ENCODE measurements at places on chromosomes 4 and X.

DNA sequence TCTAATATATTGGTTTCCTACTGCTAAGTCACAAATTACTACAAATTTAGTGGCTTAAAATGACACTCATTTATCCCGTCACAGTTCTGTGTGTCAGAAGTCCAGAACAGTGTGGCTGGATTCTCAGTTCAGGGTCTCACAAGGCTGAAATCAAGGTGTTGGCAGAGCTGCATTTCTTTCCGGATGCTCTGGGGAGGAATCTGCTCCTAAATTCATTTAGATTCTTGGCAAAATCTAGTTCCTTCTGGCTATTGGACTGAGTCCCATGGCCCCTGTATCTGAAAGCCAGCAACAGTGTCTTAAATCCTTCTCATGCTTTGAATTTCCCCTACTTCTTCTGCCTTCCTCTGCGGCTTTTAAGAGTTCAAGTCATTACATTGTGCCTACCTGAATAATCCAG lies 103.1 kb upstream of the BMP3 start:
- peaks cover 3% of the 10 kb centered on the region for H3K4me1 ChIP-seq
- H3K4me3 ChIP-seq: no peak overlapping the region
- H3K27me3 ChIP-seq: no peaks in the 10 kb centered on the region
- no peaks in the 10 kb centered on the region for H3K36me3 ChIP-seq
- H3K27ac ChIP-seq: no peak overlapping the region

GRCh38 chrX:46704767-46705386 lies 54.0 kb downstream of the SLC9A7 start:
- H3K36me3 ChIP-seq: no peaks in the 10 kb centered on the region
- DNase-seq: no peak
- H3K4me1 ChIP-seq: no peaks in the 10 kb centered on the region
- no peak overlapping the region for H3K4me3 ChIP-seq

DNA sequence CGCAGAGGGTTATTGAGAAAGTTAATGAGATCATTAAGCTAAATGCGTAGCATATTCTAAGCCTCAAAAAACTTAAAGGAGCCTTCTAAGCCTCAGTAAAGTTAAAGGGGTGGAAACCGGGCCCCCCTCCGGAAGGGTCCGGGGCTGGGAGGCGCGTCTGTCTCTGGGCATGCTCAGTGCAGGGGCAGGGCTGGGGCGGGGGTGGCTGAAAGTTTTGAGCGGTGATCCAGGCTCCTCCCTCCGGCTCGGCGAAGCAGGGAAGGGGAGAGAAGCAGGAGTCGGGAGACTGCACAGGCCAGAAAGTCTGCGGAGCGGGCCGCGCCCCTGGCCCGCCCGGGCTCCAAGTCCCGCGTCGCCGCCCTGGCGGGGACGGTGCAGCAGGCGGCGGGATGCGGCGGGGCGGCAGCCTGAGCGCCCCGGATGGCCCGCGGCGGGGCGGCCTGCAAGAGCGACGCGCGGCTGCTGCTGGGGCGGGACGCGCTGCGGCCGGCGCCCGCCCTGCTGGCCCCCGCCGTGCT lies at the start of gene EVC:
Gene EVC, plus strand, starts transcription at position 241 of the 518 bp plus-strand sequence. Its CDS starts 180 bp downstream, at position 421.
- peak within 1 kb of the TSS; percentile 78 for H3K4me3 ChIP-seq
- H3K27ac ChIP-seq: peak within 1 kb of the TSS; percentile 38
- no peaks in the 10 kb centered on the region for H3K36me3 ChIP-seq

DNA sequence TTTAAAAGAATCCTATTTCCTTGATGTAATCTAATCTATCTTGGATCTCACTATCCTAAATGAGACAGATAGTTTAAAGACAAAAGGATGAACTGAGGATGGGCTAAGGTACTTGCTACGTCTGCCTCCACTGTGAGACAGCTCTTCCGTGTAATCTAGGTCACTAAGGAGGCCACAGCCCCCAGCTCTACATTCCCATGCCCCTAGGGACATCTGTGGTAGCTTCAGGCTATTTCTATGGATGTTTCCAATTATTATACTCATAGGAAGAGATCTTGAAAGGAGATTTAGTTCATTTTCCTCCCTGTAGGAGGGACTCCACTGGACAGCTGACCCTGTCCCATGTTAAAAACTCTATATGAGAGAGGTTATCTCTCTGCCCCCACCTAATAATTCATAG lies 140.8 kb upstream of the TRPC5 start:
- no peaks in the 10 kb centered on the region for H3K4me1 ChIP-seq
- no peaks in the 10 kb centered on the region for H3K36me3 ChIP-seq
- no peak overlapping the region for H3K27ac ChIP-seq
- no peak overlapping the region for H3K4me3 ChIP-seq
- H3K27me3 ChIP-seq: no peaks in the 10 kb centered on the region

GRCh38 chrX:133365871-133366611 lies 49.2 kb downstream of the GPC4 start:
- peaks cover 2% of the 10 kb centered on the region for H3K4me1 ChIP-seq
- H3K27ac ChIP-seq: no peak overlapping the region
- no peaks in the 10 kb centered on the region for H3K36me3 ChIP-seq
- DNase-seq: peak; percentile 2

DNA sequence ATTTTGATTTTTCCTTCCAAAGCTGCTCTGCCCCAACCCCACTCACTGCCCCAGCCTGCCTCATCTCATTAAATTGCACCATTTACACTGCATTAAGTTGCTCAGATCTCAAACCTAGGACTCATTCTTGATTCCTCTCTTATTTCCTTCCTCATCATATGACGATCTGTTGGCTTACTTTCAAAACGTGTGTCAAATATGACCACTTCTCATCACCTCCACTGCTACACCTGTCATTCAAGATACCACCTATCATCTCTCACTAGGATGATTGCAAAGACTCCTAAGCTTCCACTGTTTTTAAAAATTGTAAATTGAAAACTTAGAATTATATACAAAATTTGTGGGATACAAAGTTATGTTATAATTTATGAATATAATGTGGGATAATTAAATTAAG lies 147.1 kb downstream of the DCK start:
- no peak overlapping the region for H3K27ac ChIP-seq
- no peak overlapping the region for H3K4me3 ChIP-seq
- H3K36me3 ChIP-seq: no peaks in the 10 kb centered on the region
- no peak for DNase-seq
- H3K4me1 ChIP-seq: no peaks in the 10 kb centered on the region
- H3K27me3 ChIP-seq: no peaks in the 10 kb centered on the region
